ENCODE measurements at places on chromosomes 16 and 17.

GRCh38 chr16:2969545-2970521, 685 bp downstream of the PAQR4 start:
- peak; percentile 61 for DNase-seq

DNA sequence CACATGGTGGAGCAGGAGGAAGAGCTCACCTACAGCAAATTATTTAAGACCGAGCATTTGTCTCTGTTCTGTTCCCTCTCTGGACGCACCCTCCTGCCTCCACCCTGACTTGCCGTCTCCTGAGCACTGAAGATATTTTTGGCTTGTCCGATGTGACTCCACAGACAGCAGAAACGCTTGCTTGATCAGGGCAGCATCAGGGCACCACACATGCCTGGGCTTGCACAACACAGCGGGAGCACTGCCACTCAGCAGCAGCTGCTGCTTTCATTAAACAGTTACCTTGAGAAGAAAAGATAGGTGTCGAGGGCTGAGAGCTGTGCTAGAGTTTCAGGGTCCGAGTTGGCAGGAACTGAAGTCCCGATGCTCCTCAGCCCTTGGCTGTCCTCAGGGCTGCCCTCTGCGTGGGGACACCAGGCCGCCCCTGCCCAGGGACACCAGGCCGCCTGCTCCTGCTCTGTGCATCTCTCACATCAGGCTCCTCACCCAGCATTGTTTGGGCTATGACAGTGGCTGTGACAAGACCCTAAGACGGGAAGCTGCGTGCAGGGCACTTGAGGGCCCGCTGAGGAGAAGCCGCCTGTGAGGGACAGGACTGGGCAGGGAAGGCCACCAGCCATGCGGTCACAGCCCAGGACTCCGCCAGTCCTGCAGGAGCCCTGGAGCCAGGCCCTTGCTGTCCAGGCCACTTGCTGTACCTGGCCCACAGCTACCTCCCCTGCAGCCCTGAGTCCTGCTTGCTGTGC, 21.3 kb upstream of the CDH15 start:
- DNase-seq: peak; percentile 65

- DNase-seq: peak; percentile 89
Measured at GRCh38 chr17:72358465-72358864, 237.6 kb downstream of the SOX9 start.

DNA sequence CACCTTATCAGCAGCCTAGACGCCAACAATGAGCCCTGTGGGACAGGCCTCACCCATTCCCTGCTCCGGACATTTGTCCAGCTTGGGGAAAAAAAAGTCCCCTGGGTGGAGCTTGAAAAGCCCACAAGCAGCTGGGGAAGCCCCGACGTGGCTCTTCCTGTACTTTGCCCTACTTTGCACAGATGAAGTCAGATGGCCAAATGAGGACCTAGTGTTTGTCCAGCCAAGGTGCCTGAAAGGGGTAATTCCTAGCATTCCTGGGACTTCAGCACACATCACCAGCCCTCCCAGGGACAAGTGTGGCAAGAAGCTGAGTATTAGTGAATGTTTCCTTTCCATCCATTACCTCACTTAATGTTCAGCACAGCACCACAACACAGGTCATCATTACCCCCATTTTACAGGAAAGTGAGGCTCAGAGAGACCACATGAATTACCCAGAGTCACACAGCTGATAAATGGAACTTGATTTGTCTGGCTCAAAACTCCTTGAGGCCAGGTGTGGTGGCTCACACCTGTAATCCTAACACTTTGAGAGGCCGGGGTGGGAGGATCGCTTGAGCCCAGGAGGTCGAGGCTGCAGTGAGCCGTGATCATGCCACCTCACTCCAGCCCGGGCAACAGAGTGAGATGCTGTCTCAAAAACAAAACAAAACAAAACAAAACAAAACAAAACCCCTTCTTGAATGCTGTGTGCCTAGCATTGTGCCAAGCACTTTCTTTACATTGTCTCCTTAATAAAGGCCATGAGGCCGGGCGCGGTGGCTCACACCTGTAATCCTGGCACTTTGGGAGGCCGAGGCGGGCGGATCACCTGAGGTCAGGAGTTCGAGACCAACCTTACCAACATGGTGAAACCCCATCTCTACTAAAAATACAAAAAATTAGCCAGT, 19.9 kb upstream of the PLLP start:
- no peak for DNase-seq

DNA sequence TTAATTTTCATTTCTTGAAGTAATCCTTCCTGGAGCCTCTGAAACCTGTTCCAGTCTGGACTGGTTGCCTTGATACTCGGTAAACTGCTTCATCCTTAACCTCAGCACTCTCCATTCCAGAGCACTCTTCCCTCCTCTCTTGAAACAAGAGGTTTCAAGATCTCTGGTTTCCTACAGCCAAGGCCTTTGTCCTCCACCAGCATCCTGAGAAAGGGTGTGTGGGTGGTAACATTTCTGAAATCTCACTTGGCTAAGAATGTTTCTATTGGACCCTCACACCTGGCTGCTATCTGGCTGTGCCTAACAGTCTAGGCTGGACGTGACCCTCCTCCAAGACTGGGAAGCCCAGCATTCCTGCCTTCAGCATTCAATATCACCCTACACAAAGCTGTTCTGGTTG, 99.7 kb downstream of the CYTH1 start:
- DNase-seq: no peak

DNA sequence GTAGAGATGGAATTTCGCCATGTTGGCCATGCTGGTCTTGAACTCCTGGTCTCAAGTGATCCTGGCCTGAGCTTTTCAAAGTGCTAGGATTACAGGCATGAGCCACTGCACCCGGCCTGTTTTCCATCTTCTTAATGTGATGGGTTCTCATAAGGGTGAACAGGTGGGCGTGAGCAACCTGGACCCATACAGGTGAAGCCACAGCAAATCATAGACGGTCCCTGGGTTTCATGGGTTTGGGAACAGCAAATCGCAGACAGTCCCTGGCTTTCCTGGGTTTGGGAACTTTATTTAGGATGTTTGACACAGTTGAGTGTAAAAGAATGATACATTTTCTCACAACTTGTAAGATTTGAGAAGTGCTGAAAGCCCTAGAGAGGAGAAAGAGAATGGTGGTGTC, 12.9 kb upstream of the MEIOB start:
- no peak for DNase-seq

DNA sequence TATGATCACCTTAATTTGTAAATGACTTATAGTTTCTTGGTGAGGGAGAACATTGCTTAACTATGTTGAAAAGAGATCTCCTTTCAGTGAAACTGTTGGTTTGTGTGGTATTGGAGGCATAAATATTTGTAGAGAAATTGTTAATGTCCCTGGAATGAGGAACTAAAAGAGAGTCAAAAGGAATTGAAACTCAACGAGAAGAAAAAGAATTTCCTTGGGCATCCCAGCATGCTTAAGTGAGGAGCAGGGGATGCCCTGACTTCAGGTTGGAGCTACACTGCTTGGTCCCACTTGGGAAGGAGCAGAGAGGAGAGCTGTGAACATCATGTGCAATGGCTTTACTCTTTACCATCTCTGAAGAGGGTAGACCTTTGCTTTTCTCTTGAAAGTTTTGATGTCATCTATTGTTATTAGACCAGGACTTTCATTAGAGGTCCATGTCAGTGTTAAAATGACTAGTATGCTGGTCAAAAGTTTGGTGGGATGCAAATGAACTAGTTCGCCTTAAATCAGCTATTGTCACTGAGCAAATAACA, 21.7 kb downstream of the KRT23 start:
- DNase-seq: peak; percentile 26

GRCh38 chr17:10793816-10794215, 10.1 kb downstream of the TMEM238L start:
- DNase-seq: no peak

DNA sequence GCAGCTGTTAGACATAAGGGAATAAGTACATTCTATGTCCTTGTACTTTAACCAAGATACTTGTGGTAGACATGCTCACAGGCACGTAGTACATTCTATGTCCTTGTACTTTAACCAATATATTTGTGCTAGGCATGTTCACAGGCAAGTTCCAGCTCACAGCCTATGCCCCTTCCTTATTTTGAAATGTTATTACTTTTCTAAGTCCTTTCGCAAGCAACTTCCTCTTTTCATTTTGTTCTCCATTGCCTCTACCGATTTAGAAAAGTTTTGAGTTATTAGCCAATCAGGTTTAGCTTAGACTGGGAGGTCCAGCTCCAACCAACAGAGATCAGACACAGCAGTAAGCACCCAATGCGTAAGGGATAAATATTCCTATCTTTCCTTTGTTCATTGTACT, 60.1 kb upstream of the NUDT7 start:
- no peak for DNase-seq

GRCh38 chr17:83054518-83055125, 24.8 kb upstream of the METRNL start:
- no peak for DNase-seq

- DNase-seq: no peak
Measured at GRCh38 chr16:89430436-89431157, 59.8 kb downstream of the ANKRD11 start.

DNA sequence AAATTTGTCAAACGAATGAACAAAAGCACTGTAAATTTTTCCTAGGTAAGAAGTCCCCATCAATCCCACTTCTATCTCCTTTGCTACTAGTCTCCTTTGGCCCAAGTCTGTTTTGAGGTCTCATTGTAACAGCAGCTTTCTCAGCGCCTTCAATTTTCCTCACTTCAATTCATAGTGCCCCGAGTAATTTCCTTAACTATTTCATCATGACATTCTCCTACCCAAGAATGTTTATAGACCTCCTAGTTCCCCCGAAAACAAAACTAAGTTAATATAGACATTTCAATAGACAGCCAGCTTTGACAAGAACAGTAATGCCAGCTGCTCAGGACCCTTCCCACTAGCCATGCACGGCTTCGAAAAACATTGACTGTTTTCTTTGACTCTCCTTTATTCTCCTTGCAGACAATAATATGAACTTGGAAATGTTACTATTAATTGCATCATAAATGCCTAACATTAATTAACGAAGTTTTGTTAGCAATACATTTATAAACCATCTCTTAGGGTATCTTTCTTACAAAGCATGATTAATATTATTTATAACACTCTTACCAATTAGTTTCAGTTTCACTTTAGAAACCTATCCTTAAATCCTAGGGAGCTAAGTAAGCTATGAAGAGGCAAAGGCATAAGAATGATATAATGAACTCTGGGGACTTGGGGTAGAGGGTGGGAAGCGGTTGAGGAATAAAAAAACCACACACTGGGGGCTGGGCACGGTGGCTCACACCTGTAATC, 22.8 kb downstream of the GLG1 start:
- no peak for DNase-seq

DNA sequence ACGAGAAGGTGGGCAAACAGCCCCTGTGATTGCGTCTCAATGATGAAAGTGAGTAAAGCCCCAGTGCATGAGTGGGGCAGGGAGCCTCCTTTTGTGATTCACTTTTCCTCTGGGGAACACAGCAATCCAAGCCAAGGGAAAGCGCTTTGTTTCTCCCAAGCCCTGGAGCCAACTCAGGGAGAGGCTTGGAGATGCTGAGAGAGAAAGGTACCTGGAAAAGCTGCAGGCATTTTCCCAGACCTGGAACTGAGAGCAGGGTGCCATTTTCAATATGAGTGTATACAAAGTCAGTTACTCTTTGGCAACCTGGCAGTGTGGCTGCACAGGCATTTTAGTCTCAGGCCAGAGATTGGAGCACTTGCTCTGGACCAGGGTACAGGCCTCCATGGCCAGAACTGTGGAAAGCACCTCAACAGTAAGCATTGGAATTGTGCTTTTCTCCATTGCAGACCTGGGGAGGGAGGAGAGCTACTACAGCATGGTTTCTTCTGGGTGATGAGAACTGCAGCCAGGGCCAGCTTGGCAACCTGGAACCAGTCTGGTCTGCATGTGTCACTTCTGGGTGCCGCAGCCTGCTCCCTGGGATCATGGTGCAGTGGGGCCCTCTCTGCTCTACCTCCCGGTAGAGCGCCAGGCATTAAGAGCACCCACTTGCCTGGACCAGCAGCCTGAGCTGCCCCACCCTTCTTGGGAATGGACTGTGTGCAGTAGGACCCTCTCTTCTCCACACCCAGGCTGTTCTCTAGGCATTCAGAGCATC, 89.0 kb upstream of the CDH5 start:
- DNase-seq: no peak

DNA sequence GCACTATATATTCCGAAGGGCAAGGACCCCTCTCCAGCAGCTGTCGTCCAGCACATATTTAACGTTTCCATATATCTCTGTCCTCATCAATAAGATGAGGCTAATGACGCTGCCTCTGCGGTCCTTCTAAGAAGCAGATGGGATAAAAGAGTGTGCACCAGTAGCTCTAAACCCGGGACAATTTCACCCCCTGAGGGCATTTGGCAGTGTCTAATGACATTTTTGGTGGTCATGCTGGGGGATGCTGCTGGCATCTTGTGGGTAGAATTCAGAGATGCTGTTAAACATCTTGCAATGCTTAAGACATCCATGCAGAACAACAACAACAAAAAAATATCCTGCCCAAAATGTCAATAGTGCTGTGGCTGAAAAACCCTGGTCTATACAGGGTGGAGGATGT, 372.9 kb downstream of the CDH13 start:
- DNase-seq: no peak

DNA sequence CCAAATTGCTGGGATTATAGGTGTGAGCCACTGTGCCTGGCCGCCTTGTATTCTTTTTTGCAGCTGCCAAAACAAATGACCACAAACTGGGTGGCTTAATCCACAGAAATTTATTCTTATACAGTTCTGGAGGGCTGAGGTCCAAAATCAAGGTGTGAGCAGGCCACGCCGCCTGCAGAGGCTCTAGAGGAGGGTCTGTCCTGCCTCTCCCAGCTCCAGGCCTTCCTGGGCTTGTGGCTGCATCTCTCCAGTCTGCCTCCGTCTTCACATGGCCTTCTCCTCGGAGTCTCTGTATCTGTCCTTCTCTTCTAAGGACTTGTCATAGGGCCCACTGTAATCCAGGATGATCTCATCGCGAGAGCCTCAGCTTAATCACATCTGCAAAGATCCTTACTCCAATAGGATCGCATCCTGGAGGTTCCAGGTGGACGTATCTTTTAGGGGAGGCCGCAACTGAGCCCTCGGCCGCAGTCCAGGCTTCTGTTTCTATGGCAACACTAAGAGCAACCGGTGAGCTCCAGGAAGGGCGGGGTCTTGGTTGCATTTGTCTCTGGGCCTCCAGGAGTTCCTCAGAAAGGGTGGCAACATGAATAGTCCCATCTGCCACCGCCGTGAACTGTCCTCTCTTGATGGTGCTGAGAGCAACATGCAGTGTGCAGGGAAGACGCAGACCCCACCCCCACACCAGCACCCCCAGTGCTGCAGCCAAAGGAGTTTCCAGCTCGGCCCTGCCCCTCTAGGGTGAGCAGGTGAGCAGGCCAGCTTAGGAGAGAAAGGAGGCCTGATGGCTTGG, 29.5 kb upstream of the CREBBP start:
- no peak for DNase-seq

DNA sequence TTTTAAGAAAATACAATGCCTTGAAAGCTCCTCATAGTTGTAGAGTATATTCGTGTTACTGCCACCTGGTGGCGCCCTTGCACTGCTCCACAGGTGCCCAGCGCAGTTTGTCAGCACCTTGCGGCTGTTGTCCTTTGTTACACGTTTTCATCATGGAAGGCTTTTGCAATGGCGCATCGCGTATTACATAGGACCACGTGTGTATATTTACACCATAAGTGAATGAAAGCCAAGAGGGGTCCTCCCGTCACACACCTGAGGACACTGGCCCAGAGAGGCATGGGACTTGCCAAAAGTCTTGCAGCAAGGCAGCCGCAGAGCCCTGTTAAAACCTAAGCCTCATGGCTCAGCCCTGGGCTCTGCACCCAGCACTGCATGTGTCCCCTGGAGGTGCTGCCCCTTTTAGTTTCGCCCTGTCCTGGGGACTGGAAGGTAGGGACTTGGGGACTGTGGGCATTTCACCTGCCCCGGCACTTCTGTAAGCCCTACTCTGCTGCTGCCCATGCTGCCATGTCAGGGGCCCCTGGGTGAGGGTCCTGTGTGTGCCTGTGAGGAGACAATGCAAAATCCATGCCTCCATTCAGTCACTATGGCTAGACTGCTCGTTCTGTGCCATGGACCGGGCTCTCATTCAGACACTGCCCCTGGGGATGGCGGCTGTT, 24.3 kb downstream of the POLR3E start:
- peak; percentile 57 for DNase-seq

All from RWPE1 (cell line).